ENCODE measurements at places on chromosomes 2 and 18.

GRCh38 chr2:217789736-217790181 is 213.0 kb downstream of the TNS1 start:
- DNase-seq, result no peak

DNA sequence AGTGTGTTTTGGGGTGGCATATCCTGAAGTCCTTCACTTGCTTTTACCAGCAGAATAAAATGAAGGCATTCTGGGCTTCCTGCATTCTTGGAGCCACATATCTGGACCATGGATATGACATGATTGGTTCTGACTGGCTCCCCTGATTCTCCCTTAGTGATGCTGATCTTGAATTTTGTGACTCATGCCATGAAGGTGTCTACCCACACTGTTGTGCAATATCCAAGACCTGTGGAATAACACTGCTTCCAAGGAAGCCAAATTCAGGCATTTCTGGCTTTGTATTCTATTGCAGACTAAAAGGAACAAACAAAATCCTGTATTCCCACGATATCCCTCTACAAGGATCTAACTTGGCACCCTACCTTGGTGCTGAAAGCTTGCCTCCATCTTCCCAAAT is 125.8 kb downstream of the LYPD6B start:
- DNase-seq, result no peak

DNA sequence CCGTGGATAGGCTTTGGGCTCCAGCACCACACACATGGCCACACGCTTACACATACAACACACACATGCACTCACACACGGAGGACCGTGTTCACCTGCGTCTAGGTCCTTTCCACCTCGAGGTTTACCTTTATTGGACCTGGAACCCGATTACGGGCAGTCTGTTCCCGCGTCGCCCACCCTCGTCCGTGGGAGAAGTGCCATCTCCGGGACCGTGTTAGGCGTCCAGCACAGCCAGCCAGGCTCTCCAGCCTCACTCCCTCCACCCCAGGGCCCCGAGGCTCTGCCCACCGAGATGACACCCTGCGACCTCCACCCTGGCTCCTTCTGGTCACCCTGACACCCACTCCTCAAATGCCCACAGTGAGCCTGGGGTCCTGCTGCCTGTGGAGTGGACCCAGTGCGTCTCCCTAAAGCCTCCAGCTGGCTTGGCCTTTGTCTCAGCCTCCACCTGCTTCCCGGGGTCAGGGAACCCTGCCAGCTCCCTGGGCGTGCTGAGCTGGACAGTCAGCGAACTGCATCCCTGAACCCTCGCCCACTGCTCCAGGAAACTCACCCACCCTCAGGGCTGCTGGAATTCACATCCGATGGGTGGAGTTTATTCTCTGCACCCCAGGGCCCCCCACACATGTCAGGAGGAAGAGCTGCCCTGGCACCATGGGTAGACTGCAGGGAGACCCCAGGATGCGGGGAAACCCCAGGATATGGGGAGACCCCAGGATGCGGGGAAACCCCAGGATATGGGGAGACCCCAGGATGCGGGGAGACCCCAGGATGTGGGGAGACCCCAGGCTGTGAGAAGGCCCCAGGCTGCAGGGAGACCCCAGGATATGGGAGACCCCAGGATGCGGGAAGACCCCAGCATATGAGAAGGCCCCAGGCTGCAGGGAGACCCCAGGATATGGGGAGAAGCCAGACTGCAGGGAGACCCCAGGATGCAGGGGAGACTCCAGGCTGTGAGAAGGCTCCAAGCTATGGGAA is 33.0 kb downstream of the ADI1 start:
- DNase-seq, result no peak

- DNase-seq, result no peak
Measured at GRCh38 chr18:78884502-78884901, 95.1 kb upstream of the SALL3 start.

DNA sequence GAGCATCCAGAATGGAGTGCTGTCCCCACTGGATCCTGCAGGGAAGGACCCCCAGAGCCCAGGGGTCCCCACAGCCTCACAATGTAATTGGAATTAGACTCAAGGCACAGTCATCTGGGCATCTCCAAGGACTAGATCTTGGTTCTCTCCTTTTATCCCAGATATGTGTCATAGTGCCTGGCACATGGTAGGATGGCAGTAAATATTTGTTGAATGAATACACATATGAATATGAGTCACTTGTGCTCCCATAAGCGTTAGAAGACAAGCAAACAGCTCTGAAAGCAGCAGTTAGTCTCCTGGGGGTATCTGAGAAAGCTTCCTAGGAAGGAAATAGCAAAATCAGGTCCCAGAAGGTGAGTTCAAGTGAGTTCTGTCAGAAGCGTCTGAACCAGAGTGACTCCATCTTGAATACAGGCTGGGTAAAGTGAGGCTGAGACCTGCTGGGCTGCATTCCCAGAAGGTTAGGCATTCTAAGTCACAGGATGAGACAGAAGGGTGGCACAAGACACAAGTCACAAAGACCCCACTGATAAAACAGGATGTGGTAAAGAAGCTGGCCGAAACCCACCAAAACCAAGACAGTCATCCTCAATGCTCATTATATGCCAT is 234.1 kb upstream of the ID2 start:
- no peak for DNase-seq

DNA sequence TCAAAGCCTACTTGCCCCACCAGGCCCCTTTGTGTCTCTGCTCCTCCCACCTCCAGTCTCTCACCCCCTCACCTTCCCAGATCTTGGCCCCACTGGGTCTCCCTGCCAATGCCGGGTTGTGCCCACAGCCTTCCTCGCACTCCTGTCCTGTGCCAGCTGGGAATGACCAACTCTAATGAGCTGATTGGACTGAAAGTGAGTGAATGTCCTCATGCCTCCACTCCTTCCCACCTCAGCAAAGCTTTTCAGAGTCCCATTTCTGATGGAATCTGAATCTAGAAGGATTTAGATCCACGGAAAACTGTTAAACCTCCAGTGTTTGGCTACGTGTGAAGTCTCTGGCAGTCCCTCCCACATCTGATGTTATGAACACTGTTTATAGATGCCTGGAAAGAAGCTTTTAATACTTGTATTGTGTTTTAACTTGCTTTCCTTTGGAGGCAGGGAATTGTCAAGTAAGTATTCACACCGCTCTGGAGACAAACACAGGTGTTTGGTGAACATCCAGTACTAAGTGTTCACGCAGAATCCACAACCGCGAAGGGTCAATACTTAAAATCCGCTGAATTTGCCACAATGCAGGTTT is 103.9 kb downstream of the RTN4 start:
- DNase-seq, result no peak

GRCh38 chr2:152655880-152656279 is 61.4 kb downstream of the PRPF40A start:
- DNase-seq, result no peak

GRCh38 chr2:179331061-179331460 is 66.4 kb upstream of the SESTD1 start:
- DNase-seq, result no peak

DNA sequence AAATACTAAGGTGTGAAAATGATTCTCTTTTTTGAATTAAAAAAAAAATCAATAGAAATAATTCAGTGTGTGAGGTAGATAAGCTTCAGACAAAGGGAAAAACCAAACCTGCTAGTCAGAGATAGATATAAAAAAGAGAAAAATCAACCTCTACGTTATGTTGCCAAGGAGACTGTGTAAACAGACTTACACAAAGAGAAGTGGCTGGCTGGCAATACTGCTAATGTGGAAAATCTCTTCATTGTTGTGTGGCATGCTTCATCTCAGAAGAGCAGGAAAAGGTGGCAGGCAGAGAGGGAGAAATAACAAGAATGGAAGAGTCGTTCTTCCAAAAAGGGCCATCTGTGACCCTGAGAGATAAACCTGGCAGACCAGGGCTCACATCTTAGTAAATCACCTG is 200.8 kb downstream of the SLC8A1 start:
- DNase-seq, result peak; percentile 86

DNA sequence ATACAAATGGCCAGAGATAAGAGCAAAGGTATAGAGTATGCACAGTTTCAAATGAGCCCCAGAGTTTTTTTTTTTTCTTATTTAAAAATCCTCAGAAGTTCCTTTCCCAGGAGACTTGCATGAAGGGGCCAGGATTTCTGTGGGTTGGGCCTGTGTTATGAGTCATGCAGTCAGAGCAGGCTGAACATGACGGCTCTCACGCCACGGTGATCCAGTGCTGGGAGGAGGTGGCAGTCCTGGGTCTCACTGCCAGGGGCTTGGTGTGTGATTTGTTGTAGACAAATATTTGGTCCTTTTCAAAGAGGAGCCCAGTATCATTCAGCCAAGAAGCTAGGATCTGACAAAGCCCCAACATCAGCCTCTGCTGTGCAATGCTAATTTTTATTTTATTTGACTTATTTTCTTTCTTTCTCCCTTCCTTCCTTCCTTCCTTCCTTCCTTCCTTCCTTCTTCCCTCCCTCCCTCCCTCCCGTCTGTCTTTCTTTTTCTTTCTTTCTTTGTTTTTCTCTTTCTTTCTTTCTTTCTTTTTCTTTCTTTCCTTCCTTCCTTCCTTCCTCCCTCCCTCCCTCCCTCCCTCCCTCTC is 10.4 kb upstream of the KCNE4 start:
- DNase-seq, result peak; percentile 47

- no peak for DNase-seq
Measured at GRCh38 chr2:183093857-183094657, 15.5 kb downstream of the DUSP19 start.

DNA sequence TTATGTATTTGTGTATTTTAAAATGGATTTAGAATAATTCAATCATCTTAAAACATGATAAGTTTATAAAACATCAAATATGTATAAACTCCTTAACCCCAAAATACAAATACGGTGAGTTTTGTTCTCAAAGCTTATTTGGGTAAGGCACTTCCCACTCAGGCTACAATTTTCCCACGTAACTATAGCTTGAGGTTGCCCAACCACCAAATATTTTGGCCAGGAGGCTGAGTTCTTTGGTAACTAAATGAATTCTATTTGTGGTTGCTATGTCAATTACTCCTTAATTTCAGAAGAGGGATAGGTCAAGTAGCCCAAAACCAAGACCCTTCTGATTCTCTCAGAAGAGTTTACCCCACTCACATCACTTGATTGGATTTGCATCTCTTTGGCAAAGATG is 70.4 kb downstream of the MYL12B start:
- DNase-seq, result no peak

DNA sequence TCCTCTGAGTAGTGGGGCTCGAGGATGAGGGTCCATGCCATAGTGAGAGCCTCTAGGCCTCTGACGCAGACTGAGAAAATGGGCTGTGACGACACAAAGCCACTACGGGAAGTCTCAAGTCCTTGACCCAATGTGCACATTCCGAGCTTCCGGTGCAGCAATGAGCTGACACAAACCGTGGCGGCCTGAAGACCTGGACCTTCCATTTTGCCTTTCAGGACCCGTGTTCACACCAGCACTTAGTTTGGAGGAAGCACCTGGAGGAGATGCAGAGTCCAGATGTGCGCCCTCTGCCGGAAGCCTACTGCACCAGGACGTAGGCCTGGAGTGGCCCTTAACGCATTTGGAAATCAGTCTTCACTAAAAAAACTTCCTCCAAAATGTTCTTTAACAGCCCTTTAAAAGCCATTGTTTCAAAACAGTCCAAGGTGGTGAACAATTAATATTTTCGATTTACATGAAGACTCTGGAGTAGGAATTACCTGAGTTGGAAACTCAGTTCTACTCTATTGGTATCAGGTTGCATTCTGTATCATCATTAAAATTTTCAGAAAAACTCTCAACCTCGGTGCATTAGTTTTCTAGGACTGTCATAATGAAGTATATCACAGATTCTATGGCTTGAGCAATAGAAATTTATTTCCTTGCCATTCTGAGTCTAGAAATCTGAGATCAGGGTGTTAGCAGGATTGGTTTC is 33.9 kb downstream of the BMP10 start:
- DNase-seq, result no peak

DNA sequence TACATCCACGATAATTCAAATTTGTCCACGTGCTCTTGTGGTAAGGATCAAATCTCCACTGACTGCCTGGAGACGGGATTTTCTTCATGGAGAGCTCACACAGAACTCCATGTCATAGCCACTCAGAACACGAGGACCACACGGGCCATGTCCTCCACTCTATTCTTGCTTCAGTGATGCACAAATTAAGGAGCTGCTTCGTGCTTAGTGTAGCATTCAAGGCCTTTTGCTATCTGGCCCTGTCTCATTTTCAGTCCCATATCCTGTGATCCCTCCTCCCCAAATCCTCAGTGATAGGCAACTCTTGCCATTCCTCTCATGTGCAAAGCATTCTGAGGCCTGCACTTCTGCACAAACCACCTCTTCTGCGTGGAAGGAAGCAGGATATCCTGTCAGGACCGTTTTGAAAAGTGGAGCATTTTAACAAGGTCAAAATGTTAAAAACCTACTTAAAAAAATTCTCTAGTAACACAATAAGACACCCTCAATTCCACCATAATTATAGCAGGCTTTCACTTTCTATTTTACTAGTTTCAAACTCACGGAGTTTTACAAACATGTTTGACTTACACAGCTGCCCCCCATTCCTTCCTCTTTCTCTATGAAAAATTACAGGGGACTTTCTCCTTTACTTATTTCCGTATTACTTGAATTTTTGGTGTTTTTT is 35.2 kb downstream of the ST3GAL5 start:
- DNase-seq, result no peak

GRCh38 chr18:10814336-10814735 is 288.5 kb downstream of the NAPG start:
- no peak for DNase-seq

DNA sequence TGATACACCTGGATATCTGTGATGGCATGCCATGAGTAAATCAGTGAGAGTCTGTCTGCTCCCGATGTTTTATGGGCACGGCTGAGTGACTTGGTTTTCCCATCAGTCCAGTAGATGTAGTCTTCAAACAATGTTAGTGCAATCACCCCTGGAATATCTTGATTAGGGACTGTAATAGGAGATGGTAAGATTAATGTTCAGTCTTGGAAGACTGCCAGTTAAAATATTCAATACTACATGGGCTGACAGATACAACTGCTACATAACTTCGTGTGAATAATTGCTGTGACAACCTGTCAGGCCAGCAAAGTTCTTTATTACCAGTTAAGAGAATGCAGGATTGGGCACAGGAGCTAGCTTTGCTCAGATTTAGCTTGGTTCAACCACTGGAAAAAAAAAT is 1673.3 kb downstream of the LRP1B start:
- DNase-seq, result peak; percentile 55

DNA sequence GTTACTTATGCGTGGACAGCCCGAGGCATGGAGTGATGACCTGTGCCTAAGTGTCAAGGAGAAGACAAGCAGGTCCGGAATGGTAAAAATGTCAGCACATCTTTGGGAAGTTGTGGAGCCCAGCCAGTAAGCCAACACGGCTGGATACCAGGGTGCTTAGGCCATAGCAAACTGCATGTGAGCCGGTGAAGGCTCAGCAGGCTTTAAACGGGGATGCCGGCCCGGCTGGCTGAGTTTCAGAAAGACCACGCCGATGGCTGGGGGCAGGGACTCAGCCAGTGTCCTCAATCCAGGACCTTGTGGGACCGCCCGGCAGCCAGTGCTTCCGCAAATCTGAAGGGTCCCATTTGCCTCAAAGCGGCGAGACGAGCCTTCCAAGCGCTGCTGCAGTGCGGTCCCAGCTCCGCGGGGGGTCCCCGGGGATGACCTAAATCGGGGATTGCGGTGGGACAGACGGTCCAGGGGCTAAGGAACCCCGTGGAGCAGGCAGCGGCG is 946 bp upstream of the AGAP1 start:
- DNase-seq, result no peak

All from NCI-H2227 treated with DMSO at 0.1 percent for 48 hours (cell line).